NCI-H187 (cell line): ENCODE measurements at places on chromosomes 5 and 9.

- DNase-seq: no peak
Observed at GRCh38 chr5:8577792-8578191, 708.8 kb downstream of the MTRR start.

DNA sequence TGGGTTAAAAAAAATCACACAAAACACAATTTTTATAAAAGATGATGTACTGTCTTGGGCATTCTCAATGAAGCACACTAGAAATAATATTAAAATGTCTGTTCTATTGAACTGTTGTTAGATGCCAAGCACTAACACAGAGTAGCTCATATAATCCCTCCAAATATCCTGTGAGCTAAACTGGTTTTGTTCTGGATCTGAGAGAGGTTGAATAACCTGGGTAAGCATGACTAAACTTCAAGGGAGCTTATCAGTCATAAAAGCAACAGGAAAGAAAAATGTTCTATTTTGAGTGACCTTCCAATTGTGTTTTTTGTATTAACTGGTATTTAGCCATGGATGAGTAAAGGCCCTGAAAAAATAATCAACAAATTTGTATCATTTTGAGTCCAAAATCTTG lies 175.3 kb downstream of the SMC2 start:
- DNase-seq: no peak

DNA sequence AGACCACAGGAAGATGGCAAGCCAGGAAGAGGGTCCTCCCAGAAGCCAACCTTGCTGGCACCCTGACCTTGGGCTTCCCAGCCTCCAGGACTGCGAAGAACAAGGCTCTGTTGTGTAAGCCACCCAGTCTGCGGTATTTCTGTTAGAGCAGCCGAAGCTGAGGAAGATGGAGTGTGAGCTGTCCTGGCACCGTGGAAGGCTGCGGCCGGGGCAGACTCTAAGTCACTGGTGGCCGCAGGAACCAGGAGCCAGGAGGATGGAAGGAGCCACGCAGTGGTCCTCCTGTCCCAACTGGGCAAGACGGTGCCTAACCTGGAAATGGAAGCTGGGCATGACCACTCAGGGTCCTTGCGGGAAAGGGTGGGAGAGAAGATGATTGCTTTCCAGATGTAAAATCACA lies 89.1 kb downstream of the ZNF354C start:
- no peak for DNase-seq

GRCh38 chr5:147927901-147928300 lies 21.6 kb upstream of the C5orf46 start:
- DNase-seq: no peak

DNA sequence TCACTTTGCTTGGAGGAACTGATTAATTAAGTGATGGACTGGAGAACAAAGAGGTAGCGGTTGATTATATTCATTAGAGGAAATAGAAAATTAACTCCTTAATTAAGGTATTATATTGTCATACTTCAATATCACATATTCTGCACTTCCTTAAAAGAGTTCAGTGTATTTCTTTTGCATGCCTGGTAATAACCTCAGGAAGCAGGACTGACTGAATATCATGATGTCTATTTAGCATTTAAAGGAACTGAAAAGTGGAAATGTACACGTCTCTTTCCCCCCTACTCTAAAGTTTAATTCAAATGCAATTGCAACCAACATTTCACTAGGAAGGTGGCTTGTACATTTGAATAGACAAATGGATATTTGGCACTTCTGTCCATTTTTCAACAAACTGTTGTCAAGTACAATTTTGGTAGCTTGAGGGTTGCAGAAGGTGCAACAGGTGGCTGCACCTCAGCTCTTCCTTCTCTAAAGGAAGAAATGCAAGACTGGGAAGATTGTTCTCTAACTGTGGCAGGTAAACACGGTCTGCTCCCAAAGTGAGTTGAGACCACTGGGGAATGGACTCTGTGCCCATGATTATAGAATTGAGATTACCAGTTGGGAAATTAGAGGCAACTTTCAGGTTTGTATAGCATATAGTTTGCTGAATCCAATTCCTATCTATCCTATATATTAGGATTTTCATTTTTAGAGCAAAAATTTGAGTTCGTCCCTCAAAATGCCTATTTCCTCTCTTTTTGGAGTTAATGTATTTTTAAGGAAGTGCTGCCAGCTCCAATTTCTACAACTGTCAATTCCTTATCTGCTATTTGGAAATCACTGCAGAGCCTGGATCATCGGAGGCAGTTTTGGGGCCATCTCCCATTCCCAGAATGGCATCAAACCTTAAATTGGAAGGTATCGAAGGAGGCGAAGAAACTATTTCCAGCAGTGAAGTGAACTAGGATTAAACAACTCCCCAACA lies 98.9 kb upstream of the TAF11L2 start:
- no peak for DNase-seq

- DNase-seq: no peak
Observed at GRCh38 chr9:4097515-4097914, 202.4 kb downstream of the GLIS3 start.

GRCh38 chr9:88536023-88536324 lies 996 bp downstream of the NXNL2 start:
- DNase-seq: no peak

- DNase-seq: no peak
Observed at GRCh38 chr9:68919661-68920060, 94.3 kb downstream of the PRKACG start.

- no peak for DNase-seq
Observed at GRCh38 chr5:2660315-2660714, 91.2 kb downstream of the IRX2 start.

- no peak for DNase-seq
Observed at GRCh38 chr9:68668127-68668526, 36.9 kb upstream of the PIP5K1B start.

- DNase-seq: no peak
Observed at GRCh38 chr5:89034588-89034987, 151.6 kb upstream of the MEF2C start.

GRCh38 chr5:36236801-36237200 lies 4.9 kb downstream of the NADK2 start:
- no peak for DNase-seq

- no peak for DNase-seq
Observed at GRCh38 chr5:126449751-126450271, 26.6 kb downstream of the GRAMD2B start.

GRCh38 chr9:91771027-91771426 lies 179.0 kb downstream of the ROR2 start:
- no peak for DNase-seq

DNA sequence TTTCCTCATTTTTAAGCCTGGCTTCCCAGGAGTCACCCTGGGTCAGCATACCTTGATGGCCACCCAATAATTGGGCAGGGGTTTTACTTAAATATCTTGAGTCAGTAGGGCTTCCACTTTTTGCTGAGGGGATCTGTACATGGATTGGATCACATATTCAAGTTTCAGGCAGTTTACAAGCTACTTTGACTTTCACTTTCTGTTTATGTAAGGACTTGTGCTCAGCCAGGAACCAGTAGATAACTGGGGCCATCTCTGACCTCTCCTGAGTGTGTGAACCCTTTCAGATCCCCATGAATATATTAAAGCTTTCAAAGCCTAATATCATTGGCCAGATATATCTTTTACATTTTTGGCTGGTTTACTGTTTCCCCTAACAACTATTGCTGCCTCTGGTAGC lies 45.1 kb downstream of the SLCO6A1 start:
- no peak for DNase-seq

- no peak for DNase-seq
Observed at GRCh38 chr5:93579692-93580062, 1.3 kb downstream of the NR2F1-AS1 start.

GRCh38 chr9:17021387-17021970 lies 113.4 kb upstream of the CNTLN start:
- no peak for DNase-seq

- no peak for DNase-seq
Observed at GRCh38 chr5:54785729-54786591, 199.4 kb downstream of the ESM1 start.

DNA sequence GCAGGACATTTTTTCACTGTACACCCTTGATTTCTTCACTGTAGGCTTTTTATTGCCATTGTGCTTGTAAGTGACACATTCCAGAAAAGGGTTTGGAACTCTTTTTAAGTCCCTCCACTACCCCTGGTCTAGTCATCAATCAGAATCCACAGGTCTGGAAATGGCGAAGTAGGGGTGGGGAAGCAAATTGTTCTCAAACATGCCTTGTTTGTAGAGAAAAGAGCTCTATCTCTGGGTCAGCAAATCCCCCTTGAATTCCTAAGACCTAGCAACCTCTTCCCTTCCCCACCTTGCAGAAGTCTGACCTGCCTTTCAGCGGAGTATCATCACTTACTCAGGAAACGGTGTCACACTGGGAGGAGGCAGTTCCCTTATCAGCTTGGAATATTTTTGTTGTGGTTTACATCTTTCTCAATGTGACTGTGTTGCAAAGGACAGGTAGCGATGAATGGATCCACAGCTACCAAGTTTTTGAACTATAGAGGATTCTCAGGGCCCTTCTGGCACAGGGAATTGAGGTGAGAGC lies 3.2 kb downstream of the SH3RF2 start:
- no peak for DNase-seq

GRCh38 chr9:82894961-82895821 lies 167.8 kb downstream of the RASEF start:
- DNase-seq: no peak

DNA sequence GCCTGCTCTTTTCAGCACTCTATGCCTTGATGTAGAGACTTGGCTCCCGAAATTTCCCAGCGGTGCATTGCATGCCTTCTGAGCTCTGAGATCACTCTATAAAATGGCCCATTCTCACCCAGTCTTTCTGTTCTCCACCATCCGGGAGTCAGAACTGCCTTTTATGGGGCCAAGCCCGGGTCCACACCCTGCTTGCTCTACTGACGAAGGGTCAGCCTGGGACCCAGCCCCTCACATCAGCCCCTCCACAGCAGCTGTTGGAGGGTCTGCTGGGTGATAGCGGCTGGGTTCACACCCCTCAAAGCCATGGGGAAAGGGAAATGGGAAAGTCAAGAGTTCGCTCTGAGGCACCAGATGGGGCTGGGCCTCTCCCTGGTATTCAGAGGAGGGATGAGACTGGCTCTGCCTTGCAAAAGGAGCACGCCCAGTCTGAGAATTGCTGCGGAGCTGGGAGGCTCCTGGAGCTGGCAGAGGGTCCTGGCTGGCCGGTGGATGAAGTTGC lies 66.0 kb upstream of the ORM1 start:
- no peak for DNase-seq

GRCh38 chr5:125044491-125045282 lies 298.2 kb upstream of the ZNF608 start:
- no peak for DNase-seq

- no peak for DNase-seq
Observed at GRCh38 chr9:109498195-109499092, at the start of gene PTPN3. TSS of gene PTPN3 (minus strand) at chr9:109498307. CDS start at chr9:109463434, 34,873 bp downstream.

GRCh38 chr5:115186794-115187193 lies 17.1 kb upstream of the TRIM36 start:
- DNase-seq: no peak

DNA sequence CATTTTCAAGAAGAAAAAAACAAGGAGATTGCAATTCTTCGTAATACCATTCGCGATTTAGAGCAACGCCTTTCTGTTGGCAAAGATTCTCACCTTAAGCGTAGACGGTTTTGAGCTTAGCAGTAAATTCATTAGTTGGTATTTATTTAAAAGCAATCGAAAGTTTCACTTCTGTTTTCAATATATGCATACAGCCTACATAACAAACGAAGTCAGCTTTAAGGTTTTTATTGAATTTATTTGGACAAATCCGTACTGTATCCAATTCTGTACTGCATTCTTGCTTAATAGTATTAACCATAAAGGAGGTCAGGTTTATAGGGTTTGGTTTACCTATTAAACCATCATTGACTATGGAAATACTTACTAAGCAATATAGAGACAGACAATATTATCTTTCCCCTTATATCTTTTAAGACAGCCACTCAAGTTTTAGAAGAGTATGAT lies 12.0 kb downstream of the SELENOP start:
- DNase-seq: no peak

- DNase-seq: no peak
Observed at GRCh38 chr9:98146101-98146991, 27.3 kb upstream of the TRIM14 start.

DNA sequence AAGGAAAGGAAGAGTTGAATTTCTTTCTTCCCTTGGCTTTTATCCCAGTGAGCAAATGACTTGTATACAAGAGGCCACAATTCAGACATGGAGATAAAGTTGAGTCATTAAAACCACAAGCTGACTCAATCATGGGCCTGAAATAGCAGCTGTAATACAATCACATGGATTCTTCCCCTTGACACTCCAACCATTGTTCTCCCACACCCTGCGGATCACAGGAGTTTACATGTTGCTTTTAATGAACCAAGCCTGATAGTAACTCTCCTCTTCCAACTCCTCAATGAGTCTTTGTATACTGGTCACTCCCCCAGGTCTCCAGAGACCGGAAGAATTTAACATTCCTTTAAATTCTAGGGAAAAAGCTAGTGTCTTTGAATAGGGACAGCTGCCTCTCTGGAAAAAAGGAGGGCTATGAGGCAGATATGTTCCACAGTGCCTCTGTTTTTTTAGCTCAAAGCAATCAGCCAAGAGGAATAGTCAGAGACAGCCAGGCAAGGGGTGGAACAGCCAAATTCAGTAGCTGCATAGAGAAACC lies 32.4 kb downstream of the PCDHGC5 start:
- DNase-seq: no peak

DNA sequence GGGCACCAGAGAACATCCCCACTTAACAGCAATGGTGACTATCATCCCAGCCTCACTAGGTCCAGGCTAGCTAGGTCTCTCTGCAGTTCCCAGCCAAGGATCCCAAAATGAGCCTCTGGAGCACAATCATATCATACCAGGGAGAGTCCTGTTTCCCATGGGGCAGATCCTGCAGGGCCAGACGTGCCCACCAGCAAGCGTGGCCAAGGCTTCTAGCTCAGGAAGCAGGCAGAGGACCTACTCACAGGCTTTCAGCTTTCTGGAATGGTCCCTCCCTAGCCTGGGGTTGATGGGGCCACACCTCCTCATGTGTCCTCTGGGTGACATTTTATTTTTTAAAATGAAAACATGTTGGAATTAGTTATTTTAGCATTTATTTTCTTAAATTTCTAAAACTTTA lies 45.7 kb upstream of the PITX1 start:
- no peak for DNase-seq

- no peak for DNase-seq
Observed at GRCh38 chr5:90528601-90529193, 687 bp downstream of the LYSMD3 start.

GRCh38 chr5:157113002-157113401 lies 4.2 kb upstream of the HAVCR2 start:
- no peak for DNase-seq

DNA sequence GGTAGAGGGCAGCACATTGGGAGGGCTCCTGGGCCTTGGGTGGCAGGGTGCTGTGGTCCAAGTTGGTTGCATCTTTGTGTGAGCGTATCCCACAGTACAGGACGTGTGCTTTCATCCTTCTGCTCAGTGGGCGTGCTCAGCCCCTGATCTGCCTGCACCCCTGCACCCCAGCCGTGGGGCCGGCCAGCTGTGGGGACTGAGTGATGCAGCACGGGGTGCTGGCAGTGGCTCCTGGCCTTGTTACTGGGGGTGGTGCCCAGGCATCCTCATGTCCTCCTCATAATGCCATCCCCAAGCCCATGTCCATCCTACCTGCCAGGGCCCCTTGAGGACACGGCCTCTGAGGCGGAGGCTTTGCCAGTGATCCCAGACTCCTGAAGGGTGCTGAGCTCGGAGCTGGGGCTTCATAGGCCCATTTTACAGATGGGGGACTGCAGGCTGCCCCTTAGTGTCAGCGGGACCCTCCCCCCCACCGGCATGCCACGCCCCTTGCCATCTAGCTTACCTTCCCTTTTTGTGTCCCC lies 100.7 kb downstream of the PHF2 start:
- DNase-seq: no peak

- DNase-seq: no peak
Observed at GRCh38 chr5:10220248-10220647, 29.4 kb downstream of the ATPSCKMT start.
